ENCODE measurements at places on chromosomes 7 and 10.

- DNase-seq: no peak
Measured at GRCh38 chr10:43890124-43890523, 241.4 kb upstream of the ZNF32 start.

GRCh38 chr10:101867931-101868330 lies 24.3 kb upstream of the KCNIP2 start:
- DNase-seq: no peak

DNA sequence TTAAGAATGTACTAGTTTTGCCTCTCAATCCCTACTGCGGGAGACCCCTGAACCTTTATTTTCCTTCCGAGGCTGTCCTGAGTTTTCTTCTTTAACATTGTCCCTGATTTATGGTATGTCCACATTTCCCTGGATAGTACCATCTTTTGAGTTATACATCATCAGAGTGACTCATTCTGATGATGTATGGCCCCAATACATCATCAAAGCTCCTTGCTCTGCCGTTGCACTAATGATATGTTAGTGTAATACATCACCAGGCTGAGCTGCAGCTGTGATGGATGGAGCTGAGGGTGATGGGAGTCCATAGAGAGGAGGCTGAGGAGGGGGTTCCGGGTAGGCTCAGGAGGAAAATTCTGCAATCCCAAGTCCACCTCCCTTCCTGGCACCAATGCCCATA lies 986.5 kb downstream of the KCNMA1 start:
- no peak for DNase-seq

DNA sequence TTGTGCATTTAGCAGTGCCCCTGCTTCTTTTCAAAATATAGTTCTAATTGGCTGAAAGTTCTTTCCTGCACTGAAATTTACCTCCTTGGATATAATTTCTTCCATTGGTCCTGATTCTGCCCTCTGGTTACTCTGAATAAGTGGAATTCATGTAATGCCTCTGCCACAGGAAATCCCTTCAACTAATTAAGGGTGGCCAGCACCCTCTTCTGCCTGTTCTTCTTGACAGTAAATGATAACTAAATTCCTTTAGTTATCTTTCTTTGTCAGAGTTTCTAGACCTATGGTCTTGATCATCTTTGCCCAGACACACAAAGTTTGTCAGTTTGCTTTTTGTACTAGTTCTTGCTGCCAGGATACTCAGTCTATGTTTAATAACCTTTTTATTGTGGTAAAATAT lies 40.2 kb downstream of the PRKCQ start:
- no peak for DNase-seq

DNA sequence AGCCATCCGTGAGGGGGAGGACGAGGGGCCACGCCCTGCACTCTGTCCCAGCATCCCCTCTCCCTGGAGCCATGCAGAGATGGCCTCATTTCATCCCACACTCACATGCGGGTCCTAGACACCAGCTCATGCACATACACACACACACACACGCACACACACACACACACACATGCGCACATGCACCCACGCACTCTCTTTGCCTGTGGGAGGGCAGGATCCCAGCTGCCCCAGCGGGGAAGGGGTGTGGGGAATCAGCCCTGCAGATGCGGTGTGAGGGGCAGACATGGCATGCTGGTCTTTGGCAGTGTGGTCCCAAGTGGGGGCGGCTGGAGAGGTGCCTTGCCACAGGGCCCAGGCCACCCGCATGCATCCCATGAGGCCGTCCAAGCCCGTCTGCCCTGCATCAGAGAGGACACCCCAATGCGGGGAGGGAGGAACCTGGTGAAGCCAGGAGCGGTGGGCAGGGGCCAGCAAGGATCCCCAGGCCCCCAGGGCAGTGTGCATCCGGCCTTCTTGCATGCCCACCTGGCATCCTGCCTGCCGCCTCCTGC lies 68.1 kb downstream of the LHPP start:
- DNase-seq: no peak

GRCh38 chr7:94357076-94357475 lies 37.6 kb upstream of the COL1A2 start:
- no peak for DNase-seq

DNA sequence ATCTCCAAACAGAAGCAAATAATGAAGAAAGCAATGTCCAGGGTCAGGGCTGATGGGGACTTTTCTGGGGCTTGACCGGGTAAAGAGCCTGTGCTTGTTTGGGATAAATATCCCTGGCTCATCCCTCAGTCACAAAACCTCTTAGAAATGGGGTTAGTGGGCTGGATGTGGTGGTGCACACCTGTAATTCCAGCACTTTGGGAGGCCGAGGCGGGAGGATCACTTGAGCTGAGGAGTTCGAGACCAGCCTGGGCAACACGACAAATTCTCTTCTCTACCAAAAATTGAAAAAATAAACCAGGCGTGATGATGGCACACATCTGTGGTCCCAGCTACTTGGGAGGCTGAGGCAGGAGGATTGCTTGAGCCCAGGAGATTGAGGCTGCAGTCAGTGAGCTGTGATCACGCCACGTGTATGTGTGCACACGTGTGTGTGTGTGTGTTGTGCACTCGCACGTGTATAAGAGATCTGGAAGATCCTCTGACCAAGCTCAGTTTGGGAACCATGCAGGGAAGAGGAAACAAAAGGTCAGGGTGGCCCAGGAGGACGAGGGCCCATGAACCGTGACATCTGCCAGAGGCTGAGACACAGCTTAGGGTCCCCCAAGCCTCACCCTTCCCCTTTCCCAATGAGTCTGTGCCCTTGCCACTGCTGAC lies 258.6 kb downstream of the TEX36 start:
- no peak for DNase-seq

GRCh38 chr10:91925022-91925320 lies 1.4 kb downstream of the BTAF1 start:
- DNase-seq: no peak

GRCh38 chr7:127918130-127918529 lies 113.1 kb downstream of the LRRC4 start:
- DNase-seq: no peak

DNA sequence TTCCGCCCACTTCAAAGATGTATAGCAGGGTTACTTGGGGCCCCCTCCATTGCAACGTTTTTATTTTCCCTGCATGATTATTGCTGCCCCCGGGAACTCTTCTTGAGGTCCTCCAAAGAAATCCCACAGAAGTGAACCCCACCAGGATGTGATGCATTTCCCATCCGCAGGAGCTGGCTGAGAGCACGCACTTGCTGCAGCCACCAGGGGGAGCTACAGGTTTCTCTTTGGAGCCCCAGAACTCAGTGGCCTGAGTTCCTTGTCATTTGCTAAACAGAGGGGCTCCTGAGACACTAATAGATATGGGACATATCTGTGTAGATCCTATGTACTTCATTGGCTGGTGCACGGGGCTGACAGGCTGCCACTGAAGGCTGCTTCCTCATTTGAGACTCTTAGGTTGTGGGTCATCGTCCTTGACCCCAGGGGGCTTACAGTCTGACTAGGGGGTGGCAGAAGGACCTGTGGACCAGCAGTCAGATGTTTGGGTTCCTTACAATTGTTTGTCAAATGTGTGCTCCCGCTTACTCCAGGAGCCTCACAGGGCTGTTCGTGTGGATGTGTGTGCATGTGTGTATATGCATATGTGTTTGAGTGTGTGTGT lies 52.3 kb upstream of the ENO4 start:
- peak; percentile 25 for DNase-seq

DNA sequence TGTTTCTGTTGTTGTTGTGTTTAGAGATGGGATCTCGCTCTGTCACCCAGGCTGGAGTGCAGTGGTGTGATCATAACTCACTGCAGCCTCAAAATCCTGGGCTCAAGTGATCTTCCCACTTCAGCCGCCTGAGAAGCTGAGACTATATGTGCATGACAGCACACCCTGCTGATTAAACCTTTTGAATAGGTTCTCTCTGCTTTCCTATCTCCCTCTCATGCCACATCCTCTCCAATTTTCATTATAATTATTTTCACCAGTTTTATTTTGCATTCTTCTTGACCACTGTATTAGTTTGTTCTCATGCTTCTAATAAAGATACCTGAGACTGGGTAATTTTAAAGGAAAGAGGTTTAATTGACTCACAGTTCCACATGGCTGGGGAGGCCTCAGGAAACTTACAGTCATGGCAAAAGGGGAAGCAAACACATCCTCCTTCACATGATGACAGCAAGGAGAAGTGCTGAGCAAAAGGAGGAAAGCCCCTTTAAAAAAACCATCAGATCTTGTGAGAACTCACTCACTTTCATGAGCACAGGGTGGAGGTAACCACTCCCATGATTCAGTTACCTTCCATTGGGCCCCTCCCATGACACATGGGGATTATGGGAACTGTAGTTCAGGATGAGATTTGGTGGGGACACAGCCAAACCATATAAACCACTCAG lies 12.9 kb downstream of the AGK start:
- no peak for DNase-seq

GRCh38 chr7:106124186-106124585 lies 12.1 kb upstream of the SYPL1 start:
- DNase-seq: no peak

DNA sequence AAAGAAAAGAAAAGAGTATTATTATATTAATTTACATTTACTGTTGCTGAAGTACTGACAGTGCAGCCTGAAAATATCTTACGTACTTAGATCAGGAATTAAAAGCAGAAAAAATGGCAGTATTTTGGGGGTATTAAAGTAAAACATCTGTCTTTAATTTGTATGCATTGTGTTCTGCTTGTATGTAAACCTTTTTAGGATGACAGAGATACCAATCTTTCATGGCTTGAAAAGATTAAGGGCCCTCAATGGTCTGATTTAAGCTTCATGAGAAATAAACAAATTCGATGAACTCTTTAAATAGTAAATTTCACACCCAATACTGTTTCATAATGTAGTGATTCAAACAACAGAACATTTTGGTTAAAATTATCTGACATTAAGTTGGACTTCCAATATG lies 116.3 kb downstream of the MLLT10 start:
- no peak for DNase-seq

GRCh38 chr7:27889800-27890199 lies 149.8 kb downstream of the TAX1BP1 start:
- no peak for DNase-seq

All from bone marrow (tissue), 2 donors.